ENCODE measurements at places on chromosomes 7 and 10.

DNA sequence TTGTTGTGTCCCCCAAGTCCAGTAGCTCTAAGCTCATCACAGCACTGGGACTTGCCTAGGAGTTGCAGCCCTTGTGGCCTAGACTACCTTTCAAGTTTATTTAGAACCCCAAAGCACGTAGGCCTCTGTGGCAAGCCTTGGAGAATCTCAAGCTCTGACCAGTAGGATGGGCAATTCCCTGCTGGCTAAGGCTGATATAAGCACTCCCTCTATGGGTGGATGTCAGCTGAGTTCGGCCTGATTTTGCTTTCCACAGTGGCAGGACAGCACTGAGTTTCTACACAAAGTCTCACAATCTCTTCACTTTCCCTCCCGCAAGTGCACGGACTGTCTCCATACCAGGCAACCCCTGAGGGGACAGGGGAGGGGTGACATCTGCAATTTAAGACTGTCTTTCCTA lies 886.4 kb upstream of the LRRN3 start:
- no peak for DNase-seq

- DNase-seq, result no peak
Observed at GRCh38 chr7:5681979-5682546, 99.4 kb downstream of the RNF216 start.

DNA sequence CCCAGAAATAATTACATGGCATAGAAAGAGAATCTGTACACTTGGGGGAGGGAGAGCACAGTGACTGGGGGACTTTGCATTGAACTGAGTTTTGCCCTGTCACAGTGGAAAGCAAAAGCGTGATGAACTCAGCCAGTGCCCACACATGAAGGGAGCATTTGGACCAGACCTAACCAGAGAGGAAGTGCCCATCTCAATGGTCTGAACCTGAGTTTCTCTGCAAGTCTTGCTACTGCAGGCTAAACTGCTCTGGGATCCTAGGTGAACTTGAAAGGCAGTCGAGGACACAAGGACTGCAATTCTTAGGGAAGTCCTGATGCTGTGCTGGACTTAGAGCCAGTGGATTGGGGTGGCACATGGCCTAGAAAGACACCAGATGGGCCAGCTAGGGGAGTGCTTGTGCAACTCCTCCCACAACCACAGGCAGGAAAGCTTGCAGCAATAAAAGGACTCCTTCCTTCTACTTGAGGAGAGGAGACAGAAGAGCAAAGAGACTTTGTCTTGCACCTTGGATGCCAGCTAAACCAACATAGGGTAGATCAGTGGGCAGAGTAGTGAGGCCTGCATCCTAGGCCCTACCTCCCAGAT lies 259.0 kb downstream of the GRM8 start:
- no peak for DNase-seq

DNA sequence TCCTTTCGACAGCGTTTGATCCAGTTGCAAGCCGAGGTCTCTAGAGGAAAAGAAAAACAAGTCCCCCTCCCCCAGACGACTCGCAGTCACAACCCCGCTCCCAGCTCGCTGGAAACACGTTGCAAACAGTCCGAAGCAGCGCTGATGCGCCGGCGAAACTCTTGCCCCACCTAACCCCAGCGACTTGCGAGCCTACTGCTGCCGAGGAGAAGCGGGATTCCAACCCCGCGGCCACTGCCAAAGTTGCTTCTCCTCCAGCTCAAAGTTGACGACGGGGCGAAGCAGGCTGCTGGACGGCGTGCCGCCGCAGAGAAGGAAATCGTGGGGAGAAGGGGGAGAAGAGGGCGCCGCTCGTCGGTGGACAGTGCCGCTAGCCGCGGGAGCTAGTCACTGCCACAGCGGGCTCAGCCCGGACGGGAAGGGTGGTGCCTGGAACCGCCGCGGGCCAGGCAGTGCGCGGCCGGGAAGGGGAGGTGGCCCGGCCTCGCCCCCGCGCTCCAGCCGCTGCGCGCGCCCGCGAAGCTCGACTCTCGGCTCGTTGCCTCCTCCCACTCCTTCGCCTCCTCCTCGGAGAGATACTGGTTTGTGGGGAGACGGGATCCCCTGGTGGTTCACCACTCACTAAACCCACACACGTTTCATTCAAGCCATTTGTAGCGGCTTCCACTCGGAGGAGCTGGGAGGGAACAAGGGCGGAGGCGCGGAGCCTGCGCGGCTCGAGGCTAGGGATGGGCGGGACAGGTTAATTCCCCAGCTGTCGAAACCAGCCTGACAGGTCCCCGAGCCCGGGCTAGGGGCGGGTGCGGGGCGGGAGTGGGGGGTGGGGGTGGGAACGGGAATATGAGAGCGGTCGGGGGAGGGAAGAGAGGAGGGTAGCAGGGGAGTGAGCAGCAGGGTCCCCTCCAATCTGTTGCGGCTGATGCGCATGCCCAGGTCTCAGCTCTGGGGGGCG lies at the start of gene GPR37:
Gene GPR37, minus strand, starts transcription at position 392 of the 952 bp plus-strand sequence. CDS start 816 bp downstream, outside the sequence.
- DNase-seq, result peak; percentile 77
